Stimulated activated naive CD8-positive, alpha-beta T cell treated with anti-CD3 and anti-CD28 coated beads, Interleukin-15, Interleukin-2, amounts not matched to agents 100 U/mL and 50 U/mL, for 24 hours (primary cell): ENCODE measurements at places on chromosomes 4 and X.

DNA sequence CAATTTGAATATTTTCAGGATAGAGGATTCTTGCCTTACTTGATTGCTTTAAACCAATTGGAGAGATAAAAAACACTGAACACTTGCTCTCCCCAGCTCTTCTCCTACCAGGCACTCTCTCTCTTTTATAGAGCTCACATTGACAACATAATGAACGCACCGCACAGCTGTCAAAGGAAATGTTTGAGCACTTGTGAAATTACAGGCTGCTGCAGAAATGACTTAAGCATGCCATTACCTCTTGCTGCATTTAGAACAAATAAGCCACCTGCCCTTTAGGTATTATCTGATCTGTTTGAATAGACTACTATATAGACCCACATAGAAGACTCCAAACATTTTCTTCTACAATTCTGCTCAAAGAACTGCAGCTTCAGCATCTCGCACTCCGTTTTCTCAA is 227.7 kb downstream of the C4orf33 start:
- no peak for DNase-seq

- no peak for DNase-seq
Measured at GRCh38 chr4:189656641-189657040, 284.0 kb upstream of the FRG1 start.

GRCh38 chr4:20944451-20944850 is 244.2 kb downstream of the PACRGL start:
- no peak for DNase-seq

DNA sequence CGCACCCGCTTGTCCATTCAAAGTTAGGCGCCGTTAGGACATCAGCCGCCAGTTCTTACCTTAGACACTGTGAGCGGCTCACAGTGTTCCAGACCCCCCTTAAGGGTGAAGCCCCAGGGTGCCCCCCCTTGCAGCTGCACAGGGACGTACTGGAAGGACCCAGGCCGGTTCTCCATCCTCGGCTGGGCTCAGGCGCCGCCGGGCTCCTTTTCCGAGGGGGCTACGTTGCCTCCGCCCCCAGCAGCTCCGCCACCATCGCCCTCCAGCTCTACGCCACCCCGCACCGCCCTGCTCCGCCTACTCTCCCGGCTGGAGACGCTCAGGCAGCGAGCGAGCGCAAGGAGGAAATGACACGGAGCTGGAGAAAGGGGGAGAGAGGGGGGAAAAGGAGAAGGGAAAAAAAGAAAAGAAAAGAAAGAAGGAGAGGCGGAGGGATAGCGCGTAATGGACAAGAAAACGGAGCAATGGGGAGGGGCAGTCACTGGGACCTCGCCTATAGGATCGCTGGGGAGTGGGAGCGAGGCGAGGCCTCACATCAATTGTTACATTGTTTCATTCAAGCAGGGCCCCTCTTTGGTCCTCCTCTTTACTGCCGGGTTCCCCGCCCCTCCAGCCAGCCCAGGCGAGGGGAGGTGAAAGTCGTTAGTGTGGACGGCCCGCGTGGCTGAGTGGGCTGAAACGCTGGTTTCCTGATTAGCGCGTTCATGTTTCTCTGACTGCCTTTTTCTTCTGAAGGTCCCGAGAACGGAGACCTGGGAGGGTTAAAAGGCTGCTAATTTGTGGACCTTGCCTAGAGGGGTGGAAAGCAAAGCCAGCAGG is at the start of gene SHROOM4:
TSS of gene SHROOM4 (minus strand) at position 352 of the 819 bp plus-strand sequence. CDS start at position 176, 176 bp downstream.
- DNase-seq = no peak

- DNase-seq = no peak
Measured at GRCh38 chr4:54368281-54369265, 139.5 kb downstream of the PDGFRA start.

GRCh38 chrX:153593811-153594500 is 5.0 kb downstream of the CCNQ start:
- DNase-seq = no peak

DNA sequence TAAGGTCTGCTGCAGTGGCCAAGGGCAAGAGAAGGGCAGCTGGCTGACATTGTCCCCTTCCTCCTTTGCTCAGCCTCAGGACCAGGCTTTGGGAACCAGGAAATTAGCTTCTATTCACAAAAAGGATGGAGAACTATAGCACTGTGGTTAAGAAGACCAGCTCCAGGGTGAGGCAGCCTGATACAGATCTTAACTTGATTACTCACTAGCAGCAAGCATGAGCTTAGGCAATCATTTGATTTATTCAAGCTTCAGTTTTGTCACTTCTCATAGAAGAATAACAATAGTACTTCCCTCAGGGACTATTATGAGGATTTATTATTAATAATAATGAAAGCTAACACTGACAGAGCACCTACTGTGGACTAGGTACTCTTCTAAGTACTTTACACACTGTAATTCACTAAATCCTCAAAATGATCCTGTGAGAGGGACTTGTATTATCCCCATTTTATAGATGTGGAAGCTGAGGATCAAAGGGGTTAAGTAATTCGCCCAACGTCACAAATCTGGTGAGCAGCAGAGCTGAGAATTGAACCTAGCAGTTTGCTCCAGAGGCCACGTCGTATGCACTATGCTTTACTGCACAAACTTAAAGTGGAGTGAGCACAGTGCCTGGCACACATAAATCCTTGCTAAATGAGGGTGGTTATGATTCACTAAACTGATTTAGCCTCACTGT is 130.4 kb upstream of the PAK3 start:
- no peak for DNase-seq

DNA sequence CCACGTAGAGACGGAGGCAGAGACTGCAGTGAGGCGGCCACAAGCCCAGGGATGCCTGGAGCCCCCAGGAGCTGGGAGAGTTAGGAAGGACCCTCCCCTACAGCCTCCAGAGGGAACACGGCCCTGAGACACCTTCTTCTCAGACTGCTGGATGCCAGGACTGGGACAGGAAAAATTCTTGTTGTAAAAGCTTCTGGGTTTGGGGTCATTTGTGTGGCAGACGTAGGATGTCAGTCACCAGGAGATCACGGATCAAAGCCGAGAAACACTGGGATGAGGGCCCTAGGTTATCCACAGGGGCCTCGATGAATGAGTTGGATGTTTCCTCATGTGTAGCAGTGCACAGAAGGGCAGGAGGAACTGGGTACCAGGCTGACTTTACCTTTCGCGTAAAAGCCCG is 163.7 kb downstream of the SHOX start:
- no peak for DNase-seq

DNA sequence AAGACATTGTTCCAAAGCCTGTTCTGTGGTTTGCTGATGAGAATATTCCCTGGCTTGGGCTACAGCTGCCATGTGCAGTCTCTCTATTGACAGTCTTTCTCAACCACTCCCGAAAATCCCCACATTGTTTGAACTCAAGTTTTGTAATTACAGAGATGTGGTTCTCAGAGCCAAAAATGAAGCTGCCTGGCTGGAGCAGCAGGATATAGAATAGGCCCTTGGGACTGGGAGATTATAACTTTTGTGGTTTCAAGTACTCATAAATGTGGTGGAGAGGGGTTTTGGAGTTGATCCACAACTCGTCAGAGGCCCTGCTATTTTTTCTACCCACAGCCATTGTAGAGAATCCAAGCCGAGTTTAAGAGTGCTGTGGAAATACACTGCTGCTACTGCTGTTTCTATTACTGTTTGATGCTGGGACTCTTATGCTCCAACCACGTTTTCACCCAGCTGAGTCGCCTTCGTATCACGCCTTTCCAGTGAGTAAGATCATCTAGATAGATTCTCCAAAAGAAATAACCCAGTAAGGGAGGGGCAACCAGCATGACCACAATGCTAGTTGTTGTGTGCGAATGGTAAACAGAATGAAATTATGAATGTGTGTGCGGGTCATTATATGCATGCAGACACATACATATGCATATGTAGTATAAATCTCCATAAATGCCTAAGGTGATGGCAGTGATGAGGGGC is 57.1 kb upstream of the ATXN3L start:
- DNase-seq = no peak

DNA sequence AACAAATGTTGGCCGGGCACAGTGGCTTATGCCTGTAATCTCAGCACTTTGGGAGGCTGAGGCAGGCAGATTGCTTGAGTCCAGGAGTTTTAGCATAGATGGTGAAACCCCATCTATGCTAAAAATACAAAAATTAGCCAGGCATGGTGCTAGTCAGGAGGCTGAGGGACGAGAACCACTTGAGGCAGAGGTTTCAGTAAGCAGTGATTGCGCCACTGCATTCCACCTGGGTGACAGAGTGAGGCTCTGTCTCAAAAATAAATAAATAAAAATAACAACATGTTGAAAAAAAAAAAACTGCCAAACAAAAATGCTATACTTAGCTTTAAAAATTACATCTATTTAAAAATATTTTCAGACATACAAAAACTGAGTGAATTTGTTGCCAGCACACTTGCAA is 374.2 kb upstream of the SMIM31 start:
- DNase-seq = no peak

GRCh38 chr4:61079976-61080375 is 120.2 kb upstream of the ADGRL3 start:
- DNase-seq = no peak

- no peak for DNase-seq
Measured at GRCh38 chr4:189362364-189362763, 578.3 kb upstream of the FRG1 start.

GRCh38 chrX:23803931-23804381 is 21.0 kb downstream of the SAT1 start:
- no peak for DNase-seq
